ENCODE measurements at places on chromosomes 2 and 18.

GRCh38 chr2:178700922-178701342, 106.3 kb downstream of the TTN start:
- DNase-seq, result no peak

DNA sequence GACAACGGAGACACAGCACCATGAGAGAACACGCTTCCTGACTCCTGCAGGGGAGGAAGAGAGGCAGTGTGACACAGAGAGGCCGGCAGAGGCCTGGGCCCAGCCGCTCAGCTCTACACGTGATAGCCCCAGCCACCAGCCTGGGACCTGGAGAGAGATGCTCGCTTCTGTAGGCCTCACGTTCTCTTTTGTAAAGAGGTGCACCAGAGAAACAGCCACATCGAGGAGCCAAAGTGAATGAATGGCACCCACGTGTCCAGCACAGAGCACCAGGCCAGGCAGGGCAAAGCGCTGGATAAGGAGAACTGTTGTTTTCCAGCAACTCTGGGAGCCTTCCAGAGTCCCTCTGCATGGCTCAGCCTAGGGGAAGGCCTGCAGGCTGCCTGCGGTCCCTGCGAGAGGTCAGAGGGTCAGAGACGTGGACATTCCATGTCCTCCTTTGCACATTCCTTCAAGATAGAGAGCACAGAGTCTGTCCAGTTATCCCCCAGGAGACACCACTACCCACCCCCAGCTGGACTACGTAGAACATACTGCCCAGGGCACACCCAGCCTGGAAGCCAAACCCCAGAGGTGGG, 14.2 kb downstream of the LIMS2 start:
- no peak for DNase-seq

DNA sequence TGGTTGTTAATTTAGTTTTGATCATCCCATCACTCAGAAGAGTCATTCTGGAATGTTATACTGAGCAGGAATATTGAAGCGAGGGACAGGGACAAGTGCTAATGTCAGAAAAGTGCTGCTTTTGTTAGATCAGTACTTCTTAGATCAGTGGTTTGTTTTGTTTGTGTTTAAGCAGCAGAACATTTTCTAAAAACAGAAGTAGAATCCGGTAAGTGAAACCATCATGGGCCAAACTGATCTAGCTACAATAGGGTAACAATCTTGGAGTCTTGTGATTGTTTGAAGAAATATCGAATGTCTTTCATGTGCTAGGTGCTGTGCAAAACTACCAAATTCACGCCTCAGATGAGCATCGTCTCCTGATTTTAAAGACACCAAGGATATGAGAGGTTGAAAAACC, 45.1 kb upstream of the SEC11C start:
- no peak for DNase-seq

- peak; percentile 77 for DNase-seq
Observed at GRCh38 chr2:176999301-176999700, 213.3 kb upstream of the HNRNPA3 start.

- no peak for DNase-seq
Observed at GRCh38 chr2:83528767-83529166, 930.3 kb downstream of the SUCLG1 start.

DNA sequence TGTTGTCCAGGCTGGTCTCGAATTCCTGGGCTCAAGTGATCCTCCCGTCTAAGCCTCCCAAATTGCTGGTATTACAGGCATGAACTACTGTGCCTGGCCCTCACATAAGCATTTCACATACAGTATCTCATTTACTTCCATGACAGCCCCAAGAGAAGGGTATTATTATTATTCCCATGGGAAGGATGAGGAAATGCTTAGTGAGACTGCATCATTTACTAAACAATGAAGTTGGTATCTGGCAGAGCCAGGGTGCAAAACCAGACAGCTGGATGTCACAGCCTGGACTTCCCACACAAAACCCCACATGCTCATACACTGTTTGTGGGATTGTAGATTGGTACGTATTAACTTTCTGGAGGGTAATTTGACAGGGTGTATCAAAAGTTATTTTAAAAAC, 29.9 kb downstream of the DAPL1 start:
- DNase-seq, result no peak

GRCh38 chr2:55775828-55776227, 82.2 kb upstream of the PNPT1 start:
- DNase-seq, result no peak

- no peak for DNase-seq
Observed at GRCh38 chr18:7224198-7224597, 6.7 kb upstream of the LRRC30 start.

DNA sequence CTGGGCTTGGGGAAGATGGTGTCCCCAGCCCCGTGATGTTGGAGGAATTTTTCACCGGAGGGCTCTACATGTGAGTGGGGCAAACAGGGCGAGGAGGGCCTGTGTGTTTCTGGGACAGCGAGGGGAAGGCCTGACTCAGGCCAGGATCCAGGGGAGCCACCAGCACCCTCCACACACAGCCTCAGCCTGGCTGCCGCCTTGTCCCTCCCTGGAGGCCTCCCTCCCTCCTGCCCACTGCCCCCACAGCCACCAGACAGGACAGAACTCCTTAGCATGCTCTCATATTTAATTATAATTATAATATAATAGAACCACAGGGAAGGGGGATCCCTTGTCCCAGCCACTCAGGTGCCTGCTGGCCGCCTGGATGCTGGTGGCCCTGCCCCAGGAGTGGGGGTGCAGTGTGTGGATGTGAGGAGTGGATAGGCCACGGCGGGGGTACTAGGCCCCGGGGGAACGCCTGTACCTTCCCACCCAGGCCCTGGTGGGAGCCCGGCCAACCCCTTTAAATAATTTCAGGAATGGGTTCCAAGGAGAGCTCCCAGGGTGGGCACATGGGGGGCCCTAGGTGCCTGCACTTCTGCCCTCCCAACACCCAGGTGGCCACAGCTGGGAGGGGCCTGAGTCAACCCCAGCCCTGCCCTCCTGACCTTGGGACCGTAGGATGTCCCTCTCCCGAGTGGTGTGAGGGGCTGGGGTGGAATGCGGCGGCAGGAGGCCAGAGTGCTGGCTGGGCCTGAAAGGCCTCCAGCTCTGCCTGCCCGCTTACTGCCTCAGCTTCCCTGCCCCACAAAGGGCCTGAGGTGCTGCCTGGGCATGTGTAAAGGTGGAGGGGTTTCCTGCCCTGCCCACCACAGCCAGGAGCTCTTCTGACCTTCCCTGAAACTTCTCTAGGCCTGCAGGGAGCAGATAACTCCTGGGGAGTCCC, 8.8 kb downstream of the PDCD1 start:
- DNase-seq, result no peak

DNA sequence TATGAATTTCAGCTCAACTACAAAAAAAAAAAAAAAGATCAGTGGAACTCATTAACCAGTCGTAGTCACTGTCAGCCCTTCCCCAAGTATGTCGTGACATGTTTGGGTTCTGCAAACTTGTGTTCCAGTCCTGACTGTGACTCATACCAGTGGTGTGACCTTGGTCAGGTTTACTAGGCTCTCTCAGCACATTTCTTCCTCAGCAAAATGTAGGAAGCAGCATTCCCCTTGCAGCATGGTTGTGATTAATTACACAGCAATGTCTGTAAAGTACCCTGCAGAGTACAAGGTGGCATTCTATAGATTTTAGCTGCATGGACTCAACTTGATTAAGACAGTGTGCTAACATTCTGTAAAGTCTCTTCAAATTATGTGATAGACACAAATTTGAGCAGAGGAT, 156.9 kb downstream of the LAMA1 start:
- DNase-seq, result peak; percentile 5

DNA sequence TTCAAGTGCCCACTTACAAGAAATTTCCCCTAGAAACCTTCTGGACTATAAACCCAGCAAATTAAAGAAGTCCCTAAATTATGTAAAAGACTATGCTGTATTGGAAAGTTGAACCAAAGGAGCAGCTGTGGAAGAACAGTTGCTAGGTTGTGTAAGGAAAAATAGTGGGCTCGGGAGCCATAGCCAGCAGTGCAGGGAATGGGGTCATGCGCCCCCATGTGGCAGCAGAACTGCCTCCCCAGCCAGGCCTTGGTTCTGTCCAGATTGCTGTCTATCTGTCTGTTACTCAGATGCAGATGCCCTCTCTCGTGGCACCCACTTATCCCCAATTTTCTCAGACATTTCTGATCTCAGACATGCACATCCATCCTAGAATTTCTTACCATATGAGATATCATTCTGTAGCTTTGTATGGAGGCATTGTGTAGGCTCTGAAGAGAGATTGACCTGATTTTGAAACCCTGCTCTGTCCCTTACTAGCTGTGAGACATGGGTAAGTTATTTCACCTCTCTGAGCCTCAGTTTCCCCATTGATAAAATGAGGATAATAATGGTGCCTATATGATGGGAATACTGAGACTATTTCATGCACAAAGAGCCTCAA, 258.3 kb downstream of the SS18 start:
- peak; percentile 40 for DNase-seq

DNA sequence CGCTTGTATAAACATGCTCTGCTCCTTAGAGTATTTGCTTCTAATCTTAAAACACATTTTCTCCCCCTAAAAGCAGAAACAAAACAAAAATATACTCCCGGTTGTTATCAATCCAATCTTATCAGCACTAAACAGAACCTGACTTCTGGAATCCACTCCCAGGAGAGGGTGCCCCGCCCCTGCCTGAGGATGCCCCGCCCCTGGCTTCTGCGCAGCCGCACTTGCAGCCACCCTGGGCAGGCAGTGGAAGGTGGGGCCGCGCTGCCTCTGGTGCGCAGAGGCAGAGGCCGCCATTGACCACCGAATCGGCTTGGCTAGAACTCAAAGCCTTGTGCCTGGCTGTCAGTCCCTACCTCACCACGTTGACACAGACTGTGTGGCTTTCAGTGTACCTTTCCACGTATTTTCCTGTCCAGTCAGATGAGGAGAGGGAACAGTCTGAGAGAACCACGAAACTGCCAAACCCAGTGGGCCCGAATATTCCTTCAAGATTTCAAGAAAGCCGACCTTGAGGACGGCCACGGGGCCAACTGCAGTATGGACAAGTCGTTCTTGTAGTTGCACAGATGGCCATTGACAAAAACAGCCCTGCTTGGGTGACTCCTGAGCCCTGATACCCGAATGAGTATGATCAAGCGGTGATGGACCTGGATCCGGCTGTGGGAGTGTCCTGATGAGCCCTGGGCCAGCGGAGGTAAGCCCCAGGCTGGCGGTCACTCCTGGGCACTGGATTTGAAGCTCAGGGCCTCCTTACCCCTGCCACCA, 46.2 kb upstream of the ARHGAP28 start:
- no peak for DNase-seq

GRCh38 chr2:40038646-40039045, 259.6 kb upstream of the THUMPD2 start:
- DNase-seq, result no peak

DNA sequence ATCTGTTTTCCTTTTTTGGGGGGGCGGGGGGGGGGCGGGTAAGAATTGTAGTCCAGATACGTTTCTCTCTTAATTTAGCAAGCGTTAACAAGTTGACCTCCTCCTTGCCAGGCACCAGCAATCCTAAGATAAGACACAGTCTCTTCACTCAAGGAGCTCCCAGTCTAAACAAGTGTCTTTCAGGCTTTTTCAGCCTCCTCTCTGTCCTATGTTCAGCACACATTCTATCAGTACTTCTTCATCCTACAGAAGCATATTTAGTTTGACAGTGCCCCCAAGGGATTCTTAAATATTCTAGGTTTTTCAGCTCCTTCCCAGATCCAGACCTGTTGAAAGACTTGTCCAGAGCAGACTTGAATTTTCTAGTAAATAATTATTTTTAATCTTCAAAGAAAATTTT, 2.7 kb downstream of the PPP1CB start:
- no peak for DNase-seq

GRCh38 chr18:36297417-36298125, at the start of gene FHOD3:
TSS of gene FHOD3 (plus strand) at chr18:36297713. CDS start at chr18:36297836, 123 bp downstream.
- no peak for DNase-seq

DNA sequence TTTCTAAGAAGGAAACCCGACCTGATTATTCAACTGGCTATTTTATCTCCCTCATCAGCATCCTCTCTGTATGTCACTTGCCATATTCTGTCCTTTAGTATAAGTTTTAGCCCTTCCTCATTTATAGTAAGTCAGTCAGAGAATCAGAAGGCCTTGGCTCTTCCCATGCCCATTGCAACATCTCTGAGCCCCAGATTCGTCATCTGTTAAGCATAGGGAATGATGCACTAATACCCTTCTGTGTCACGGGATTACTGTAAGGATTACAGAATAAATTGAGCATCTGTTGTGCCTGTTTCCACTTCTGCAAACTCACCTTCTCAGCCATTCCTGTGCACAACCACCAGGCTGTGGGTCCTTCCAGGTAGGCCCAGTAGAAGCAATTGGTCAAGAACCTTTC, 258.1 kb upstream of the RAB12 start:
- no peak for DNase-seq

- no peak for DNase-seq
Observed at GRCh38 chr2:237012004-237012403, 73.7 kb upstream of the COPS8 start.

- DNase-seq, result no peak
Observed at GRCh38 chr2:120421830-120422175, 75.9 kb downstream of the INHBB start.

GRCh38 chr2:174836377-174836994, 72.2 kb upstream of the CHRNA1 start:
- DNase-seq, result peak; percentile 92

DNA sequence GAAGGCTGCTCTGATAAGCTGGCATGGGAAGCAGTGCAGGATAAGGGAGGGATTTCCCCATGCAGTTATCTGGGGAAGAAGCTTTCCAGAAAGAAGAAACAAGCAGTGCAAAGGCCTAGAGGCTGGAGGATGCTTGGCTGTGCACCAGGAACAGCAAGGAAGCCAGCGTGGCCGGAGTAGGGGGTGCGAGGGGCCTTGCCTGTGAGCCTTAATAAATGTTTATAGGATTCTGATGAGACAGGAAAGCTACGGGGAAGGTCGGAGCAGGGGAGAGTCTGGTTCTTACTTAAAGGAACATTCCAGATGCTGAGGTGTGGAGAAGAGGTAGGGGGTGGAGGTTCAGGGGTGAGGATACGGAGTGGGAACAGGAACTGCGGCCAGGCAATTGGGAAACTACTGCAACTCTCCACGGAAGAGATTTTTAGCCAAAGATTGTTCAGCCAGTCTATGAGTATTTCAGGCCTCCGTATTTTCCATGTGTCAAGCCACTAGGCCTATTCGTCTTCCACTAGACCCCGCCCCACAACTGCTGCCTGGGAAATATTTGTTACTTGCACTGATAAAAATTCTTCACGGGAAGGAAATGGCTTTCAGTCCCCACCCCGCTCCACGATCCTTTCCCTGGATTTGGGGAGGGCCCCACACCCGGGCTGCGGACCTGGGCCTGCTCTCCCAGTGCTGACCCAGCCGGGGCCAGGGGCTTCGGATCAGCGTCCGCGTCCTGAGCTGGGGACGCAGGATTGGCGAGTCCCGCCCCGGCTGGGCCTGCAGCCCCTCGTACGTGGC, 516 bp downstream of the EIF2AK2 start:
- no peak for DNase-seq

DNA sequence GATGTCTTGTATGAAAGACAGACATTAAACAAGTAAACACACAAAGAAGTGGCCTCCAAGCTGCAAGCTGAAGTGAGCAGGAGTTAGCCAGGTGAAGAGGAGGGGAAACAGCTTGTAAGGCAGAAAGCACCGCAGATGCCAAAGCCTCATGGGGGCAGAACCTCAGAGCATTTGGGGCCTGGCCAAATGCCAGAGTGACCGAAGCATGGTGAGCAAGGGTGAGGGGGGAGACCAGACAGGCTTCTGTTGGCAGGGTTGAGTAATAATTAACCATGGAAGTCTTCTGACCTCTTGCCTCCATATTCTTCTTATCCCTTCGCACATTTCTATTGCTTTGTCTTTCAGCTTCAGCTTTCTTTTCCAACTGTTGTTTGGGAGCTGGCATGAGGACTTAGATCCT, 5.6 kb downstream of the QPCT start:
- DNase-seq, result no peak

Measured in fibroblast of skin of left biceps (primary cell).